Stimulated activated CD8-positive, alpha-beta memory T cell treated with anti-CD3 and anti-CD28 coated beads, Interleukin-15, amount 100 ng/mL, for 24 hours (primary cell): ENCODE measurements at places on chromosomes 7 and 10.

- DNase-seq: no peak
These were observed 54.3 kb downstream of the PODXL start for GRCh38 chr7:131501930-131502685.

- no peak for DNase-seq
These were observed 62.7 kb downstream of the USP6NL start for GRCh38 chr10:11548768-11549099.

DNA sequence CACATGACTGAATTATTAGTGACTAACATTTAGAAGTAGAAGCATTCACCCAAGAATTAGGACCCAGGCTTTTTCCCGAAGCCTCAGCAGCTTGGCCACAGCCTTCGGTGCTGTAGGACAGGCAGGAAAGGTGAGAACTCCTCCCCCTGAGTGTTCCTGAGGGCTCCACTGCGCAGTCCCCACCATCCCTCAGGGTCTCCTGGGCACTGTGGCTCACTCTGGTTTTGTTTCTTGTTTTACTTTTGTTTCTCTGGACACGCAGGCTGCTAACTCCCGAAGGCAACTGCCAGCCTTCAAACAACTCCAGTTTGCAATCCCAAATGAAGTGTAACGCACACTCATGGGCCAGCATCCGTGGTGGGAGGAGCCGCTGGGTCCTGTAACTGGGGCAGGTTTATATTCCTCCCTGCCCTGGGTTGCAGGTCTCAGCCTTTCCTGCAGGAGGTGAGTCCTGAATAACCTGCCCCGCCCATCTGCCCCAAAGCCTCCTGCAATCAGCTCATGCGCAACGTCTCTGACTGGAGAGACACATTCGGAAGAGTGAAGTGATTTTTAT lies 492.9 kb downstream of the PTPRN2 start:
- DNase-seq: no peak

GRCh38 chr10:95782318-95782717 lies 26.4 kb downstream of the ENTPD1 start:
- no peak for DNase-seq

DNA sequence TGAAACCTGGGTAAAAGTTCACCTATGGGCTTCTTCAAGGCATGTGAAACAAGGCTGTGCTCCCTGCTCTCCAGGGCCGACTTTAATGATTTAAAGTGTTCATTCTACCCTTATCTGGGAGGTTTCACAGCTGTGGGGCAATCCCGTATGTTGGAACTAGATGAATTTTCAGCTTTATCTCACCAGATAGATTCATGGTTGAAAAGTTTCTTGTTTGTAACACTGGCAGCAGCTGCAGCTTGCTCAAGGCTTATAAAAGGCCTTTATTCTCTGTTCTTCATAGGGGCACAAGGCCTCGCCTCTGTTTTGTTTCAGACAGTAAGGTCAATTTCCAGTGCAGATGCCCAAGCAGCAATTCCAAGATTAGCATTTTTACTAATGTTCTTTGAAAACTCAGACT lies 70.4 kb upstream of the DNAJB12 start:
- DNase-seq: no peak

- DNase-seq: no peak
These were observed 544.4 kb downstream of the SH2D4B start for GRCh38 chr10:81081887-81082620.

DNA sequence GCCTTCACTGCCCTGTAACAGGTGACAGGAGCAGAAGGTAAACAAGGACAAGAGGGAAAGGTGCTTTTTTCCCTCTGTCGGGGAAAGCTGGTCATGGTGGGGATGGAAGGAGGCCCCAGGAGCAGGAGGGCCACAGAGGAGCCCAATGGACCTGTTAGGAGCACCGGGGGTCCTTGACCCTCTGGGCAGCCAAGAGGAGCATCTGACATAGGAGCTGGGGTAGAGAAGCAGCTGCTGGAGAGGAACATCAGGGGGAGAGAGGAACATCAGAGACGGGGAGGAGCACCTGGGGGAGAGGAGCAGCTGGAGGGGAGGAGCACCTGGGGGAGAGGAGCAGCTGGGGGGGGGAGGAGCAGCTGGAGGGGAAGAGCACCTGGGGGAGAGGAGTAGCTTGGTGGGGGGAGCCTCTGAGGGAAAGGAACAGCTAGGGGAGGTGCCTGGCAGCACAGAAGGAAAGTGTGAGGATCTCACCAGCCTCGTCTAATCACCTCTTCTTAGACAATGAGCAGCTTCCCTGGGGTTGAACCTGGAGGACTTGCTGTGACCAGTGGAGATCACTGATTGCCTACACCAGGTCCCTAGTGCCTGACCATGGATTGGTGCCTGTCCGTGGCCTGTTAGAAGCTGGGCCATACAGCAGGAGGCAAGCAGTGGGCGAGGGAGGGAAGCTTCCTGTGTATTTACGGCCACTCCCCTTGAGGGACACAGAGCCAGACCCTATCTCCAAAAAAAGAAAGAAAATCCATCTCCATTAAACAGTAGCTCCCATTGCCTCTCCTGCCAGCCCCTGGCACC lies 37.6 kb downstream of the JAKMIP3 start:
- DNase-seq: no peak

DNA sequence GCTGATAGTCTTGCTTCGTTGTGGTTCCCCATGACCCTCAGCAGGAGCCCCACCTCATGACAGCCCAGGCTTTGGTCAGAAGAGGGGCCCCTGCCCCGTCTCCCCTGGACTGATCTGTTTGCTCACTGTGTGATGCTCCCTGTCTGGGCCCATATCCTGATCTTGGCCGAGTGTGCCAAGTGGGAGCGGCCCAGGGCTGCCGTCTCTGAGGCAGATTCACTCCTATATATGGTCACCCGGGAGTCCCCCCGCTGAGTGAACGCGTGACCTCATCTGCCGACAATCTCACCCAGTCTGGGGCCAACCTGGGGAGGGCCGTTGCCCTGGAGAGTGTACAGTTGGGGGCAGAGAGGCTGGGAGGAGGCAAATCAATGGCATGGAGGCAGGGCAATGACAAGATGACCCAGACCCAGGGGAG lies 34.5 kb downstream of the PPIF start:
- DNase-seq: no peak

DNA sequence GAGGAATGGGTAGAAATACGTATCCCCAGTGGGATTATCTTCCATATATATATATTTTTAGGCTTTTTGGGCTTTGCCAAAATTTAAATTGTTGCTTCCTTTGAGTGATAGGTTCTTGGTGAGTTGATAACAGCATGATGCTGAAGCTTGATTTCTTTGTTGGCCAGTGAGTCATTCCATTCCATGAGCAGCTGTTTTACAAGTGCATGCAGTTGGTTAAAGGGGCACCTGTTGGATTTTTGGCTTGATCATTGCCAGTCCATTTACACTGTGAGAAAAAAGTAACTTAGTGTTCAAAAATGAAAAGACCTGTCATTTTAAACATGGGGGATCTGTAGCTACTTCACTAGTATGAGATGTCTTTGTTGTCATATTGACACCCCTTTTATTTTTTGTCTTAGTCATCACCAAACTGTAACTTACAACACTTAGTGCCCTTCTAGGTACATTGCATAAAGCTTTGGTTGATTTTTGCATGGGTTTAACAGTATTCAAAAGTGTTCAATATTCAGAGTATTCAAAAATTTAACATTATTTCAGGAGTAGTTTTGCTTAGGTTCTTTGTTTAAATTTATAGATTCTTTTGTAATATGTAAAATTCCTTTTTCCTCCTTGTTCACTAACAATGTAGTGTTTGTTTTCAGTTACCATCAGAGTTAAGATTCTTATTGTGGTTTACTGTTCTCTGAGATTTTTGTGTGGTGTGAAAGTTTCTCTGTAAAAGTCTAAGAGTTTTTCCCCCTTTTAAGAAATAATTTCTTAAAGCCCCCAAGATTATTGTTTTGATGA lies 8.8 kb downstream of the AKAP9 start:
- DNase-seq: no peak

- DNase-seq: no peak
These were observed at the start of gene RAMP3 for GRCh38 chr7:45157653-45158401. RAMP3 (plus strand) TSS chr7:45157791; CDS start chr7:45157829, 38 bp downstream.

- no peak for DNase-seq
These were observed 127.2 kb downstream of the SRI start for GRCh38 chr7:88092676-88092999.

DNA sequence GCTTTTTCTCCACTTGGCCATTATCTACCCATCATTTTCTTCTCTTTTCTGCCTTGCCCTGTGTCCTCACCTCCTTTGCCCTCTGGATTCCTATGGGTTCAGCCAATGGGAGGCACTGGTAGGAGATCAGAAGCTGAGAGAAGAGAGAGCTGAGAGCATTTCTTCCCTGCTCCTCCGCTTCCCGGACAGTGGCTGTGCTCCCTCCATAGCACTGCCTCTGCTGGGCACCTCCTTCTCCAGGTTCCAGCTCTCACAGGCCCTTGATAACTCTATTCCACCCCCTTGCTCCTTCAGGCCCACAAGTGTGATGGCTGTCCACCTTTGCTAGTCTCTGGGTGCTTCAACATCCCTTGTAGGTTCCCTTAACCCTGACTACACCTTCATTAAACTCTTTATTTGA lies 79.6 kb downstream of the LSM5 start:
- DNase-seq: no peak

GRCh38 chr7:53476566-53476965 lies 441.1 kb downstream of the POM121L12 start:
- DNase-seq: no peak

- DNase-seq: no peak
These were observed 105.5 kb upstream of the CSTF2T start for GRCh38 chr10:51804866-51805265.

DNA sequence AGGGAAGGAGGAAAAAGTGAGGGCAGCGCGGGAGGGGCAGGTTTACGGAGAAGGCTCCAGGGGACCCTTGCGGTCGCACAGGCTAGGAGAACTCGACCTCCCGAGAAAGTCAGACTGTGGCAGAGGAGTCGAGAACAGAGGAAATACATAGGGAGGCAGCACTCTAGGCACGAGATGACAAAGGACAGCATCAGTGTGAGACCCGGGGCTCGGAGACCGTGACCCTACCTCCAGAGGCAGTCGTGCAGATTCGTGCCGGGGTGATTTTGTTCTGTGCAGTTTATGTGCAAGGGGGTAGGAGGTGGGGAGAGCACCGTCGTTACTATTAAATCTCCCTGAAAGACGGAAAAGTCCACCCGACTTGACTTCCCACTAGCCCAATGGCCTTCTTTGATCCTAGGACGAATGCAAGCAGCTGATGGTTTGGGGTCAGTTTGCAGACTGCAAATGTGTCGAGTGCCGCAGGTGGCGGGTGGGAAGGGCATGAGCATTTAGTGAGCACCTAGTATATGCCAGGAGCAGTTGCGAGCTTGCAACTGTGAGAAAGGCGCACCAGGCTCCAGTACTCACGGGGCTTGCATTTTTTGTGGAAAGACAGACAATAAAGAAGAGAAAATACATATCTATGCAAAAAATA lies 674 bp upstream of the OSBPL3 start:
- no peak for DNase-seq
